ENCODE measurements at places on chromosomes 1 and 21.

DNA sequence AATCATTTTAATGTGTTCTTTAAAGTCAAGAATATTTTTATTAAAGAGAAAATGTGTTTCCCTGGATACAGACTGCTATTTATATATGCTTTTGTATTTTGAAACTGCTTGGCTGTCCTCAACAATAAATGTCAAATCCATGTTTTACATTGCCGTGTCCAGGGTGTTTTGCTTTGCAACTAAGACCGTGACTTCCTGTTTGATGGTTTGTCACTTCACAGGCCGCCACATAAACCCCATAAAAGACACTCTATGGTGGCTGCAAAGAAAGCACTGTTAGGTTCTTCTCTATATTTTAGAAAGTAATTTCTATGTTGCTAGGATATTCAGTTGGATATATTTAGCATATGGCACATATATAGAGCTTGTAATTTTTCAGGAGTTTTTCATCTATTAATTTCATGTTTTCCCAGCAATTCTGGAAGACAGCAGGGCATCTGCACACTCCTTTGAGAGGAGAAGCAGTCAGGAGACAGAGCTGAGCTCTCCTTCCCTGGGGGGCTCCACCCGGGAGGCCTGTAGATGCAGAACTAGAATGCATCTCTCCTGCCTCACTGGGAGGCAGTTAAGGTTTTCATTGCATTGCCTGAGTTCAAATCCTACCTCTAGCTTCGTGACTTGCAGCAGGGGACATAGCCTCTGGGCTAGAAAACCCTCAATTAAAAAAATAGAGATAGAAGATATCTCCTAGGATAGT is 33.1 kb downstream of the PRDM2 start:
- peak; percentile 23 for DNase-seq

DNA sequence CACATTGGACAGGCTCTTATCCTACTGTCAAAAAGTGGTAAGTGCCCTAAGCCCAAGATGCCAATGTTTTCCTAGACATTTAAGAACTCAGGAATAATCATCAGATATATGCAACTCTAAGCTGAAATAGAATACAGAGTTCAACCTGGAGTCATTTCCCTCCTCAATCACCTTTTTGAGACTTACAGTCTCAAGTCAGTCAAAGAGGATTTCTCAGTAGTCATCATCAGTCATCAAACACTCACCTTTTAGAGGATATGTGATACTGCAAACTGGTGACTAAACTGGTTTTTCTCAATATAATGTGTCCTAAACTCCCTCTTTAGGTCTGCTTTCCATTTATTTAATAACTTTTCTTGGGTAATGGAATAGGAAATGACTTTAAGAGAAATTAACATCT is 145.3 kb upstream of the ADAMTS5 start:
- no peak for DNase-seq

DNA sequence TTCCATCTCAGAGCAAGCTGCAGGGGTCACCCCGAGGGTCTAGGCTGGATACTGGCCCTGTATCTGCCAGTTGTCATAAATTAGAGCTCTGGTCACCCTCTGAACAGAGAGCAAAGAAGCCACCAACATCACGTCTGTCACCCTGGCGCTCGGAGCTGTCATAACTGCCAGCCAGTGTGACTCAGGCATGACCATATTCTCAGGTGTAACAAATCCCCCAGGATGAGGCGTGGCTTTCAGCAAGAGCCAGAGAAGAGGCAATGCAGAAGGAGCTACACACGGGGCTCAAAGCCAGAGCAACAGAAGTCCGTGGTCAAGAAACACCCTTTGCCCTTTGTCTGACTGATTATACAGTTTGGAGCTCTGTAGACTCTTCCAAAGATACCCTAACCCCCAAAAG is 40.0 kb downstream of the PRAMEF20 start:
- no peak for DNase-seq

GRCh38 chr1:186054932-186055331 is 320.1 kb downstream of the TPR start:
- DNase-seq, result no peak

DNA sequence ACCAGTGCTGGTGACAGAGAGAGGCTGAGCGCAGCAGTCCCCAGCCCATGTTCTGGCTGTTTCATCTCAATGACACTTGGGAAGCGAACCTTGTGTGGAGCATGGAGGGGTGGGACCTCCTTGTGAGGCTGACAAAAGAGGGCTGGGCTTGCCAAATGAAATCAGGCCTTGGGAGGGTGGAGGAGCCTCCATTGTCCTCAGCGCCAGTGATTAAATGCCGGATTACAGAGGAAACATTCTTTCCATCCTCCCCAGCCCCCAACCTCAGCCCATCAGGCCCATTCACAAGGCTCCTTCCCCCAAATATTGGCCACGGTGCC is 63.3 kb upstream of the PAXBP1 start:
- no peak for DNase-seq

DNA sequence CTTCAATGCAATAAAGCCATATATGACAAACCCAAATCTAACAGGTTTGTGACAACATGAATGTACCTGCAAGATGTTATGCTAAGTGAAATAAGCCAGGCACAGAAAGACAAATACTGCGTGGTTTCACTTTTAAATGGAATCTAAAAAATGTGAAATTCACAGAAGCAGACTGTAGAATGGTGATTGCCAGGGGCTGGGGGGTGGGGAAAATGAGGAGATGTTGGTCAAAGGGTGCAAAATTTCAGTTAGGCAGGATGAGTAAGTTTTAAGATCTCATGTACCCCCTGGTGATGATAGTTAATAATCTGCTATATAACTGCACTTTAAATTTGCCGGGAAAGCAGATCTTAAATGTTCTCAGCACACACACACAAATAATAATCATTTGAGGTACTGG is 160.5 kb downstream of the PTBP2 start:
- no peak for DNase-seq

DNA sequence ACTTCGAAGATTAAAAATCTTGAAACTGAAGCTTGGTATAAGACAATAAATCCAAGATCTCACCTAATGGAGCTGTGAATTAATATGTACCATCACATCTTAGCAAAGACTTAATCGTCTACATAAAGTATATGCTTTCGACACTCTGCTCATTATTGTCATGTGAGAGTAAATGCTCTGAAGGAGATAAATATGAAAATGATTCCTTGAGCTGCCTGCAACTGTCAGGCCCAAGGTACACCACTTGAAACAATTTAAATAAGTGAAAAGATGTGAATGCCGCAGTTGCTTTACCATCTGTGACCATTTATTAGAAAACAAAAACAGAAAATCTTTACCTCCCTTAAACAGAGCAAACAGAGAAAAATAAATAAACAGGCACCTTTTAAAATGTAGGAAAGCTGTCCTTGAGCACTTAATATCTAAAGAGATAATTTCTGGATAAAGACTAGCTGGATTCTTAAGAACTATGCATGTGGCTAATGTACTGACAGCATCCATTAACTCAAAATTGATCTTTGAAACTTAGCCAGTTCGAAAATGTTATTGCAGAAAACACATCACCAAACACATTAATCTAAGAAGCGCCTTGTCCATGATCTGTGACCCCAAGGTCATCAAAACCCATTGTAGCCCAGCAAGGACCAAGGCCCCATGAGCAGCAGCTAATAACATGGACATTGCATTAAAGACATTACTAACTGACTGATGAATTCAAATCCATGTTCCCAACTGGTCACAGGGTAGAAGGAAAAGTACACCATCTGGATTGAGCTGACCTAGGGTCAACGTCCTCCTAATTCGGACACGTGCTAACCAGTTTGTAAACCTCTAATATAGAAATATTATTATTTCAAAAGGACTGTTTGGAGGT is 18.3 kb upstream of the KRTAP7-1 start:
- DNase-seq, result no peak

- no peak for DNase-seq
These were observed 178.2 kb upstream of the CAMK1G start for GRCh38 chr1:209405183-209405814.

DNA sequence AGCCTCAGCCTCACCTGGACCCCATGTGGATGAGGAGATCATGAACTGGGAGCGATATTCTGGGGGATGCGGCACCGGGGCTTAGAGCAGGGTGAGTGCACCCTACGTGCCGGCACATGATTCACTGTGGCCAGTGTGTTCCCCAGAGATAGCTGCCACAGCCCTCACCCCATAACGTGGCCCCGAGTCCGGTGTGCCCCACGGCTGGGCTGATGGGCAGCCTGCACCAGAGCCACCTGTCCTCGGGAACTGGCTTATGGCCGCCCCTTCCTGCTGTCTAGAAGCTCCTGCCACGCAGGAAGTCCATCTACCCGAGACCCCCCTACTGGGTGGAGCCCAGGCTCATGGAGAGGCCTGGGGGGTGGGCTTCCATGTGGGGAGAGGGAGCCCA is 39.1 kb upstream of the SLC19A1 start:
- no peak for DNase-seq

GRCh38 chr1:206769304-206769731 is 1.3 kb upstream of the IL19 start:
- DNase-seq, result no peak

GRCh38 chr1:113133038-113133437 is 60.0 kb downstream of the LRIG2 start:
- no peak for DNase-seq

DNA sequence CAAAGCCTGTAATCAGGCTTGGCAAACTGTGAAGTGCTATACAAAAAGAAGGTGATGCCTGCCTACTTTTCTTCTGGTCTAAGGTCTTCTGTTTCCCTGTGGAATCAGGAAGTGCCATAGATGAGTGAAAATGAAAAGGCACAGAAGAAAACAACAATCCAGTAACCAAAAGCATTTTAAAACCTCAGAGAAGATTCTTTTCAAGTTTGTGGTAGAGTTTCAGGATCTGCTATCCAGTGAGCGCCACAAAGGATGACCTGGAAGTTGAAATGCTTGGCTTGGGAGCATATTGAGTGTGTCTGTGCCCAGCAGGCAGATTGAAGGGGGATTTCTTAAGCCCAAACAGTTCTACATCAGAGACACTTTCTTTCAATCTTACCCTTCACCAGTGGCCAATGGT is 272.2 kb downstream of the PAPPA2 start:
- DNase-seq, result no peak

DNA sequence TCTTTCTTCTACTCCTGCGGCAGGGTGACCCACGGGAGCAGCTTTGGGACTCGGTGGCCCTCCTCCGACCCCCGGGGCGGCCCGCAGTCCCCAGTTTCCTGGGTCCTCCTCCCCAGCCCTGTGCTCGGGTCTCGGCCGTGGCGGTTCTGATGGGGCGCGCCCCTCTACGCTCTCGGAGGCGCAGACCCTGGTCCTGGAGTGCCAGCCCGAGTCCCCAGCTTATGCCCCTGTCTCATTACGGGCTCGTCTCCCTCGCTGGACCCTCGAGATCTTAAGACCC is 430 bp downstream of the BTG2 start:
- DNase-seq, result no peak

DNA sequence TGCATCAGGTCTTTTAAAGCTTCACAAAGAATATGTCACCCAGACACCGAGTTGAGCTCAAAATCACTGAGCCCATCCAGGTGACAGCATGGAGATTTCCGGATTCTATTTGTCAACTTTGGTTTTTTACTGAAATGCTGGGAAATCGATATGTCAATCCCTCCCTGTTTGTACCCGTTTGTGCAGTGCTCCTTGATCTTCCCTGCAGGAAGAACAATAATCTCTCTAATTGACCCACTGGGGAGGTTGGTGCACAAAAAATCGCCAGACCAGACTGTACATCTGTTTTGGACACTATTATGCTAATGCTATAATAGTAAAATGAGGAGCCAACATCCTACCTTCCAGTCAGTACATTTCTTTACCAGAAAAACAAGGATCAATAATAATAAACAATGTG is 1.8 kb downstream of the BARHL2 start:
- no peak for DNase-seq

- no peak for DNase-seq
These were observed 32.9 kb downstream of the SCYL3 start for GRCh38 chr1:169860750-169861149.

DNA sequence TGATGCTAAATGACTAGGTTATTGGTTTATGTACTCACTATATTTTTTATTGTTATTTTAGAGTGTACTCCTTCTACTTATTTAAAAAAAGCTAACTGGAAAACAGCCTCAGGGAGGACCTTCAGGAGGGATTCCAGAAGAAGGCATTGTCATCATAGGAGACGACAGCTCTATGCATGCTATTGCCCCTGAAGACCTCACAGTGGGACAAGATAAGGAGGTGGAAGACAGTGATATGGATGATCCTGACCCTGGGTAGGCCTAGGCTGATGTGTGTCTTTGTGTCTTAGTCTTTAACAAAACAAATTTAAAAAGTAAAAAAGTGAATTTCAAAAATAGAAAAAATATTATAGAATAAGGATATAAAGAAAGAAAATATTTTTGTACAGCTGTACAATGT is 155.7 kb upstream of the CD34 start:
- DNase-seq, result no peak

DNA sequence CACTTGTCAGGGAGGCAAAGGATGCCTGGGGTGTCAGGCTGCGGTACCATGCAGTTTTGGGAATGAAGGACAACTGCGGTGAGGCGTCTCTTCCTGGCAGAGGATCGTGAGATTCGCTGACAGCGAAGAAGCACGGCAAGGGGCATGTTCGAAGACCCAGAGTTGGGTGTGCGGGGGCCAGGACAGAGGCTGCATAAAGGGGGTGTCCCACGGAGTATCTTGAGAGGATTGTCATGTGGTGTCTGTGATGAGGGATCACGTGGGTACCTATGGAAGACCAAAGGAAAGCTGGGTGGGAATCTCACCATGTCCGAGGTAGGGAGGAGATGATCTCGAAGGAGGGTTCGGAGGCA is 372 bp downstream of the SLC25A44 start:
- no peak for DNase-seq

- no peak for DNase-seq
These were observed 1.9 kb upstream of the ARID1A start for GRCh38 chr1:26693599-26694572.

GRCh38 chr1:218254296-218254946 is 30.7 kb upstream of the RRP15 start:
- DNase-seq, result no peak

DNA sequence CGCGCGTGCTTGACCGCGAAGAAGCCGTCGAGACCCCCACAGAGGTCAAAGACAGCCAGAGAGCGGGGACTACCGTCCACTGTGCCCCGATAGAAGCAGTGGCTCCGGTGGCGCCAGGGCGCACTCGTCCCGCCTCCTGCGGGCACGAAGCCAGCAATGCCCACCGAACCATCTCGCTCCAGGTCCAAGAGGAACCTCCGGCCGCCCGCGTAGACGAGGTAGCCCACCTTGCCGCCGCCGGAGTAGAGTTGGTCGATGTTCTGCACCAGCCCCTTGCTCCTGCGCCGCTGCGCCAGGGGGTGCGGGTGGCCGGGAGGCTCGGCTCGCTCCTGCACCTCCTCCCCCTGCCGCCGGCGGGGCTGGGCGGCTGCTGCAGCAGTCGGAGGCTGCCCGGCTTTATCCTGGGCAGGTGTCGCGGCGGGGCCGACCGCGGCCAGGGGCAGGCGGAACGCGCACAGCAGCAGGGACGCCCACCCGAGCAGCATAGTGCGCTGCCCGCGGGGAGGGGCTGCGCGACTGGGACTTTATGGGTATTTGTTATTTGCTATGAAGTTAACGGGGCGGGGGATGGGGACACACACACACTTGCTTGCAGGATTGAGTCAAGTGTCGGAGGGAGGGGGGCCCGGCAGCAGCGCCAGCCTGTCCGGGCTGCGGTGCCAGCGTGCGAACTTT is 844 bp downstream of the ADAMTS5 start:
- no peak for DNase-seq

- no peak for DNase-seq
These were observed 1.2 kb downstream of the ETS2 start for GRCh38 chr21:38806942-38807284.

GRCh38 chr1:173868266-173869020 is at the start of gene ZBTB37:
Gene ZBTB37, plus strand, starts transcription at chr1:173868380. Its CDS starts 1,846 bp downstream, at chr1:173870226.
- peak; percentile 79 for DNase-seq

GRCh38 chr1:110130989-110131388 is 18.7 kb downstream of the UBL4B start:
- no peak for DNase-seq

GRCh38 chr1:155012026-155012546 is 9.5 kb downstream of the ZBTB7B start:
- no peak for DNase-seq
